Fibroblast of gingiva (primary cell): ENCODE measurements at places on chromosomes 7 and 10.

DNA sequence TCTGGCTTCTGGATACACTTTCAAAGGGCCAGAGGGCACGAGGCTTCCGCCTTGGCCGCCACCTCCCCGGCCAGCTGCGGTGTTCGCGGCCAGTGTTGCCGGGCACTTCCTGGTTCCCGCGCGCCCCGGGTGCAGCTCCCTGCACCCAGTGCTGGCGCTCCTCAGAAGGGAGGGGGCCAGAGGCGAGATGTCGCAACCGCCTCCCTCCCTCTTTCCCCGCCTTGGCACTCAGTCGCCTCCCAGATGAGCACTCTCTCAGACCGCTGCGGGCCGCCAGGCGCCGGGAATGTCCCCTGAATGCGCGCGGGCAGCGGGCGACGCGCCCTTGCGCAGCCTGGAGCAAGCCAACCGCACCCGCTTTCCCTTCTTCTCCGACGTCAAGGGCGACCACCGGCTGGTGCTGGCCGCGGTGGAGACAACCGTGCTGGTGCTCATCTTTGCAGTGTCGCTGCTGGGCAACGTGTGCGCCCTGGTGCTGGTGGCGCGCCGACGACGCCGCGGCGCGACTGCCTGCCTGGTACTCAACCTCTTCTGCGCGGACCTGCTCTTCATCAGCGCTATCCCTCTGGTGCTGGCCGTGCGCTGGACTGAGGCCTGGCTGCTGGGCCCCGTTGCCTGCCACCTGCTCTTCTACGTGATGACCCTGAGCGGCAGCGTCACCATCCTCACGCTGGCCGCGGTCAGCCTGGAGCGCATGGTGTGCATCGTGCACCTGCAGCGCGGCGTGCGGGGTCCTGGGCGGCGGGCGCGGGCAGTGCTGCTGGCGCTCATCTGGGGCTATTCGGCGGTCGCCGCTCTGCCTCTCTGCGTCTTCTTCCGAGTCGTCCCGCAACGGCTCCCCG is at the start of gene FFAR4:
Gene FFAR4 (plus strand): TSS at position 231 of the 842 bp plus-strand sequence. CDS start 56 bp downstream, at position 287.
- DNase-seq = no peak

DNA sequence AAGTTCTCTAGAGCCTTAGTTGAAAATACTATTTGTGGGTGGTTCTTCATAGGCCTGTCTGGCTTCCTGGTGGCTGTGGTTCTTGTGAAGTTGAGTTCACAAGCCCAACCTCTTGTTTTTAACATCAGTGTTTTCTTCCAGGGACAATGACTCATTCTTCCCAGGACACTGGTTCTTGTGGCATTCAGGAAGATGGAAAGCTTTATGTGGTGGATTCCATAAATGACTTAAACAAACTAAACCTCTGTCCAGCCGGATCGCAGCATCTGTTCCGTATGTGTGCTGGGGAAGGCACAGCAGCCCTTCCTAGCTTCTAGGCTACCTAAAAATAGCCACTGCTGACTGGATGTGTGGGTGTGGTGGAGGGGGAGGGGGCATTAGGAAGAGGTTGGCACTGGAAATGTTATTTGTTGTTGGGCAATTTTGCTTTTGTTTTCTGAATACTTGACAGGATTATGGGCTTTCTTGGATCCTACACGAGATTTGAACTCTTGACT is 3.9 kb downstream of the LSMEM1 start:
- DNase-seq = peak; percentile 94

DNA sequence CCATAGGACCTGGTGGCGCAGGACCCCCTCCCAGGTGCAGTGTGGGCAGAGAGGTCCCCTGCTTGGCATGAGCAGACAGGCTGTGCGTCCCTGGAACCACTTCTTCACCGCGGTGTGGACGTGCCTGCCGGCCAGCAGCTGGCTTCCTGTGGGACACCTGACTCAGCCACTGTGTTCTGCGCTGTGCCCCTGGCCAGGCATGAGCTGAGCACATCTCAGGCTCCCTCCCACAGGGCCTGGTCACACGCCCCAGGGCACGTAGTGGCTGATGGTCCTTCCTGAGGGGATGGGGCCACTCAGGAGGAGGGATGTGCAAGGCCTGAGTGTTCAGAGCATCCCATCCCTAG is 3.5 kb upstream of the DEPP1 start:
- DNase-seq = no peak

GRCh38 chr7:96179837-96180236 is 142.1 kb downstream of the SLC25A13 start:
- DNase-seq = no peak
